ENCODE measurements at places on chromosomes 2 and 18.

GRCh38 chr2:3633089-3633981, 24.7 kb upstream of the ALLC start:
- no peak for DNase-seq

DNA sequence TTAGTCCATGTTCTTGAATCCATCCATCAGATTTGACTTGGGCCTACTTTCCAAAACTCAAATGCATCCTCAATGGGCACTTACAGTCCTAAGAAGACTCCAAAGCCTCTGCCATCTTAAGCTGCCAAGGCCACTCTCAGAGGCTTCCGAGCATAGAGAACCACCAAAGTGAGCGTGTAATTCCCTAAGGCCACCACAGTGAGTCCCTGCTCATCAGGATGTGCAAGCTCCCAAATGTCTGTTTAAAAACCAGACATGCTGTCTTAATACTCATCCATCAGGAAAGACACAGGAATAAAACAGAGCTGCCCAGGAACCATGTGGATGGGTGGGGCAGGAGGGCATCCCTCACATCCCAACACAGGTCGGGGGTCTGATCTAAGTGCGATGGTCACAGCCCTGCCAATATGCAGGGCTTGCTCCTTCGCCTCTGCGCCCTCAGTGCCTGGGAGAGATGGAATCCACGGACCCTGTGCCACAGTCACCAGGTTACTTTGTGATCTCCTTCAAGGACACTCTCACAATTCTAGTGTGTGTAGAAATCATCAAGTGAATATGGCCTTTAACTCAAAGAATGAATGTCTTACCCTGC, 80.4 kb downstream of the POLR1A start:
- no peak for DNase-seq

- DNase-seq: peak; percentile 22
Measured at GRCh38 chr2:198127627-198128026, 323.2 kb downstream of the PLCL1 start.

DNA sequence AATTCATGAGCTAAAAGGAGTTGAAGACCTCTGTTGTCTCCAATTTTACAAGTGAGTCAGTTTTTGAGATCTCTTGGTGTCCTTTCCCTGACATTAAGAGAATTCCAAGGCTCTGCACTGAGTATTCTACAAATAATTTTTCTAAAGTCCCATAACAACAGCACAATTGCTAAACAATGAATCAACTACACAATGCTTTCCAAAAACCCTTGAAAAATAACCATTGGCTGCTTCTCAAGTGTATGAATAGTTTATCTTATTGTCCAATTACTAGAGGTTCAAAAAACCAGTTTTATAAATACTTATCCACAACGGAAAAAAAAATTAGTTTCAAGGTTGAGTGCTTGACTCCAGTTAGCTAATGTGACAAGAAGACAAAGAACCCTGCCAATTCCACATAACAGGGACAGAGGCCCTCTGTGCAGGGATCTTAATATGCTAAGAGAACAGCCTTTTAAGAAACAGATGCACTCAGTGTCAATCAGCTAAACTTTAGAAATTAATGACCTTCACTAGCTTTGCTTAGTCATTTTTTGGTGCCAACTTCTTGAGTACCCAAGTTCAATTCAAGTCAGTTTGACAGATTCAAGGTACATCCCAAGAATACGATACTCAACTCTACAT, 266.6 kb upstream of the CYP26B1 start:
- DNase-seq: no peak

DNA sequence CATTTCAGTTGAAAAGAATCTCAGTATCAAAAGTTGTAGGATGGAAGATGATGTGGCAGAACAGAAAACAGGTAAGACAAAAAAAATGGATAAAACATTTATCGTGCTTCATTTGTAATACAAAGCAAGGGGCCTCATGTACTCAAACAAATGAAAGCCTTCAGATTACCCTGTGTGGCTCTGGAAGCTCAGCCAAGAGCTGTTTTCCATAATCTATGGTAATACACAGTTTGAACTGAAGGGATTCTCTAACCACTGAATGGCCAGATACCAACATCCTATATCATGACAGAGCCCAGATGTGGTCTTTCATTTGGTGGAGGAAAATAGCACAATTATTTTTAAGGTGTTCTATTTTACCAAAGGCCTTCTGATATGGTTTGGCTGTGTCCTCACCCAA, 272.1 kb upstream of the RND3 start:
- DNase-seq: no peak

- no peak for DNase-seq
Measured at GRCh38 chr2:211756266-211756665, 782.3 kb downstream of the ERBB4 start.

- DNase-seq: no peak
Measured at GRCh38 chr2:207180741-207181140, 15.0 kb upstream of the KLF7 start.

- DNase-seq: no peak
Measured at GRCh38 chr2:210197720-210198119, 26.5 kb upstream of the KANSL1L start.

DNA sequence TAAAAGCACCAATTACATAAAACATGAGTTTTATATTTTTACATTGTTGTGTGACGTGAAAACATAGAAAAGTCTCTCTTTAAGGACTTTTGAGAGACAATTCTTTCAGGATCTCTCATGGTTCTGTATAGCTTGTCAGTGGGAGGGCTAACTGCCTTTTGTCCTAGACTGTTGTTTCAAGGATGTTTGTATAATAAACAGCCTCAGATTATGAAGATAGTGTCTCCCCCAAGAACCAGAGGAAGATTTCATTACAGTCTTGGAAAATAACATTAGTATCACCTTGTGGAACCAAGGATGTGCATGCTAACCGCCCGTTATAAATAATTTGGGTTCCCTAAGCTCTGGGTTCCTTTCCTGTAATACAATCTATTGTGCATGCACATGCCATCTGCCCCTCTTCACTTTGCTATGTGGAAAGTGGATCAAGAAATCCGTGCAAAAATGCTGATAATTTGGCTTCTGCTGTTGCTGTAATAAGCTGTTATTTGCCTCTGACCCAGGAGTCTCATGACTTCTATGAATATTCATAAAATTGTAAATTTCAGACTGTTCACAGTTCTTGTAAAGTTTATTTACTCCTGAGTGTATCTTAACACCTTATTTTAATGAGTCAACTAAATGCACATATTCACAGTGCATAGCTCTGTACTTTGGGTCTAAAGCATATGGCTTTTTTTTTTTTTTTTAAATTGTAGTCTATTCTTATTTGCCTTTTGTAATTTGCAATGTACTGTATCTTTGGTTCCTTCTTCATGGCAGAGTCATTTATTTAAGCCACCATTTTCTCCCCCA, 265.5 kb downstream of the PTH2R start:
- DNase-seq: no peak

- DNase-seq: no peak
Measured at GRCh38 chr18:23196119-23197007, 61.1 kb downstream of the CABLES1 start.

DNA sequence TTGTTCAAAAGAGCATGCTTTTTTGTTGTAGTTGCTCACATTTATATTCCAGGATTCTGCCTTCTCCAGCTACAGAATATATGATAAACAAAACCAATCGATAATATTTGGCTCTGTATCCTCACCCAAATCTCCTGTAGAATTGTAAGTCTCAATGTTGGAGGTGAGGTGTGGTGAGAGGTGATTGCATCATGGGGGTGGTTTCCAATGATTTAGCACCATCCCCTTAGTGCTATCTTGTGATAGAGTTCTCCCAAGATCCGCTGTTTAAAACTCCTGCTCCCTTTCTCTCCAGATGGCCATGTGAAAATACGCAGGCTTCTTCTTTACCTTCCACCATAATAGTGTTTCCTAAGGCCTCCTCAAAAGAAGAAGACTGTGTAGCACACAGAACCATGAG, 98.7 kb upstream of the SCN7A start:
- no peak for DNase-seq
